ENCODE measurements at places on chromosomes 6 and 20.

DNA sequence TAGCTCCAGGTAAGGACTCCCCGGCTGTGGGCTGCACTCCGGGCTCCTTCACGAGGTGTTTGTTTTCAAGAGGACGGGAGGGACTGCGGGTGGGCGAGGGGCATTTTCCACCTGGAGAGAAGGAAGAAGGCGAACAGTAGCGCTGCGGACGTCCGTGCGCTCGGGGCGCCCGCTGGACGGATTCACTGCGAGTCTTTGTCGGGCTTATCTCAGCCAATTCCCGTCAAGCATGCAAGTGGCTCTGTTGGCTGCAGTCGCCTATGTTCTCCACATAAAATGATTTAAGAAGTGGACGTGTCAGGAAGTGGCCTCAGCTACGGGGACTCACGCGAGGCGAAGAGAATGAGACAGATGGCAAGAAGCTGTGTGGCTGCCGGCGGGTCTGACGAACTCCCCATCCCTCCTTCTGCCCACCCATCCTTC, 332 bp downstream of the GRIK2 start:
- no peak for DNase-seq

GRCh38 chr20:59323731-59324130, 23.3 kb downstream of the EDN3 start:
- DNase-seq = no peak

DNA sequence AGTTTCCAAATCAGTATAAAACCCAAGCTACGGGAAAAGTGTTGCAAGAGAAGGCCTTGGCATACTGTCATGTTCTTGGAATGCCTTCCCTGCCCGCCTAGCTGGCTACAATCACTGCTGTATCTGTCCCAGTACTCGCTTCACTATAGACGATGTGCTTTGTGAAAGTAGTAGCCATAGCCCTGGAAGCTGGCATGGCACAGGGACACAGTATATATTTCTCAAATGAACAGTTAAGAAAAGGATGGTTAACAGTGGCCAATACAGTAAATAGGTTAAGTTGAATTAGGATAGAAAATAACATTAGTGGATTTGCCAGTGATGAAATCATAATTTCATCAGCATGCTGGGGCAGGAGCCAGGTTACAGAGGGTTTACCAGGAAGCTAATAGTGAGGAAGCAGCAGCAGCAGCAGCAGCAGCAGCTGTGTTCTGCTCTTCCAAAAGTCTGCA, 499.3 kb downstream of the CDKAL1 start:
- peak; percentile 32 for DNase-seq

GRCh38 chr6:167089243-167090142, 33.4 kb upstream of the CCR6 start:
- DNase-seq = no peak

DNA sequence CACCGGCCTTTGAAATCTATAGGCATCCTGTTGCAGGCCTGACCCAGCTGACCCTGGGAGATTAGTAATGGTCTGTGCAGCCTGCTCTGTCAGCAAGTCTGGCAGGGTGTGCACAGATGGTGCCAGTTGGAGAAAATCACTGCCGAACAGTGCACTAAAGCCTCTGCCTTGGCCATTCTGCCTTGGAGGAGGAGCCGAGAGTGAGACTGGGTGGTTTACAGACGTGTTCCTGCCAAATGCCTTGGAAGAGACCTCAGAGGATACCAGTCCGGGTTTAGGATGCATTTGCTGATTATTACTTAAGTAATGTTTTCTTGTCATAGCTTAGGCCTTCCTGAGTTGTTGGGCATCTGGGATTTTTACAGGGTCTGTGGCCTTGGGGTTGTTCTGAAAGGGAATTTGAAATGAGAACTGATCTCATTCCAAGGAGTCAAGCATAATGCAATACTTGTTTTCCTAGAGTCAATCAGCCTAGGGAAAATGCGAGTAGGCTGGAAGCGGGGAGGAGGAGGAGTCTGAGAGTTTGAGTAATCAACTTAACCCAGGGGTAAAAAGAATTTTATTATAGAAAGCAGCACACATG, 292.1 kb downstream of the SOX4 start:
- DNase-seq = peak; percentile 55

- no peak for DNase-seq
Measured at GRCh38 chr20:19304886-19305415, 92.5 kb downstream of the SLC24A3 start.

Measured in SK-N-SH (cell line).